Ascending aorta (tissue), 2 donors: ENCODE measurements at places on chromosomes 6 and 20.

DNA sequence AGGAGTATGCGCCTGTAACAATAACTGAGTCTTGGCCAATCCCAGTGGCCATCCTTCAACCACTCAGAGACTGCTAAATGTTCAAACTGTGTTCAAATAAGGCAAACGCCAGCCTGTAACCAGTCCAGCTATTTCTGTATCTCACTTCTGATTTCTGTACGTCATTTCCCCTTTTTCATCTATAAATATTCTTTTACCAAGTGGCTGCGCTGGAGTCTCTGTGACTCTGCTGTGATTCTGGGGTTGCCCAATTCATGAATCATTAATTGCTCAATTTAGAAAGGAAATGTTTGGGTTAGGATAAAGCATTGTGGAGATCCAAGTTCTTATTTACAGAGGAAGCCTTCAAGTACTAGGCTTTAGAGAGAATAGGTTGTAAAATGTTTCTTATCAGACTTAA, 89.8 kb upstream of the UST start:
- no peak overlapping the region for H3K4me3 ChIP-seq
- peak overlapping the region; percentile 68 for H3K27ac ChIP-seq
- H3K4me1 ChIP-seq = peaks cover 14% of the 10 kb centered on the region
- no peaks in the 10 kb centered on the region for H3K27me3 ChIP-seq

DNA sequence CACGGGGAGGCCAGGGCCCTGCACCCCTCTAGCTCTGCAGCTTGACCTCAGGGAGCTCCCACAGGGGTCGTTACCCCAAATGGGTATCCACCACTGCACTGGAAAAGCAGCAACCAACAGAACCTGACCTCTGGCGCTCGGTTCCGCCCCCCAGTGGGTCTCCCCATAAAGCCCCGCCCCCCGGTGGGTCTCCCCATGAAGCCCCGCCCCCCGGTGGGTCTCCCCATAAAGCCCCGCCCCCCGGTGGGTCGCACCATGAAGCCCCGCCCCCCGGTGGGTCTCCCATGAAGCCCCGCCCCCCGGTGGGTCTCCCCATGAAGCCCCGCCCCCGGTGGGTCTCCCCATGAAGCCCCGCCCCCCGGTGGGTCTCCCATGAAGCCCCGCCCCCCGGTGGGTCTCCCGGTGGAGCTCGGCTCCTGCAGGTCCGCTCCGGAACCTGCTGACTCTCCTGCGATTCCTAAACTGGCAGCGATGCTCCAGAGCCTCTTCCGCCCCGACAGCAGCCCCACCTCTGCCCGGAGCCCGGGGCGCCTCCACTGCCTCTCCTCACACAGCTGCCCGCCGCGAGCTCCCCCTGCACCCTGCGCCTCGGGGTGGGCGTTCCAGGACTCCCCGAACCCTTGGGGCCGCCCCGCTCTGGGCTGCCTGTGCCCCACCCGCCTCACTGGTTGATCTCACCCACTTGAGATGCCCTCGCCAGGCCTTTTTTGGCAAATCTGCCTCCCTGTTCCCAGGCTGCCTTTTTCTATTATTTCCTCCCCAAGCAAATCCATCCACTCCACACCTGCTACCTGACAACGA, 12.1 kb downstream of the SLC2A4RG start:
- H3K27ac ChIP-seq = no peak overlapping the region
- no peak for DNase-seq
- no peak overlapping the region for H3K4me3 ChIP-seq
- no peaks in the 10 kb centered on the region for H3K4me1 ChIP-seq
- no peaks in the 10 kb centered on the region for H3K36me3 ChIP-seq

GRCh38 chr20:50930139-50930975, 880 bp downstream of the ADNP start:
- no peak for DNase-seq
- peak overlapping the region; percentile 98 for H3K4me3 ChIP-seq
- peaks cover 14% of the 10 kb centered on the region for H3K36me3 ChIP-seq
- peak overlapping the region; percentile 99 for H3K27ac ChIP-seq
- no peaks in the 10 kb centered on the region for H3K27me3 ChIP-seq

- no peak for DNase-seq
- peaks cover 22% of the 10 kb centered on the region for H3K4me1 ChIP-seq
- peaks cover 9% of the 10 kb centered on the region for H3K36me3 ChIP-seq
- no peaks in the 10 kb centered on the region for H3K27me3 ChIP-seq
- H3K4me3 ChIP-seq = no peak overlapping the region
- peak overlapping the region; percentile 77 for H3K27ac ChIP-seq
Measured at GRCh38 chr6:36851626-36852025, 12.4 kb upstream of the CPNE5 start.

DNA sequence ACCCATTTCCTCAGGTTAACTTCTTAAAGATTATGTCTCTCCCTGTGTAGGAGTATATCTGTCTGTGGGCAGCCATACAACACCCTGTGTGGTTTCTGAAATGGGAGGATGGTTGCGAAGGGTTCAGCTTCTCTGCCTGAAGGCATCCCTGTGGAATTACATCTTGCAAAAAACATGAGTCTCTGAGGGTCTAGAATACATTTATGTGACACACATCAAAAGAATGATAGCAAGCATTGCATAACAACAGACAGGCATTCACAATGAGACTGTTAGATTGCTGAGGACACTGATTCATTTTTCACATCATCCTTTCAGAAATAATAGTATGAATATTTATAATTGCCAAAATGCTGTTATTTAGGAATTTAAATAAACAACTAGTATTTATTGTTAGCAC, 670.9 kb downstream of the HTR1B start:
- H3K27me3 ChIP-seq = no peaks in the 10 kb centered on the region
- no peaks in the 10 kb centered on the region for H3K36me3 ChIP-seq
- no peak for DNase-seq

- no peak overlapping the region for H3K27ac ChIP-seq
- H3K36me3 ChIP-seq = no peaks in the 10 kb centered on the region
- DNase-seq = no peak
- H3K4me3 ChIP-seq = no peak overlapping the region
Measured at GRCh38 chr20:62040381-62040922, 25.2 kb downstream of the TAF4 start.

DNA sequence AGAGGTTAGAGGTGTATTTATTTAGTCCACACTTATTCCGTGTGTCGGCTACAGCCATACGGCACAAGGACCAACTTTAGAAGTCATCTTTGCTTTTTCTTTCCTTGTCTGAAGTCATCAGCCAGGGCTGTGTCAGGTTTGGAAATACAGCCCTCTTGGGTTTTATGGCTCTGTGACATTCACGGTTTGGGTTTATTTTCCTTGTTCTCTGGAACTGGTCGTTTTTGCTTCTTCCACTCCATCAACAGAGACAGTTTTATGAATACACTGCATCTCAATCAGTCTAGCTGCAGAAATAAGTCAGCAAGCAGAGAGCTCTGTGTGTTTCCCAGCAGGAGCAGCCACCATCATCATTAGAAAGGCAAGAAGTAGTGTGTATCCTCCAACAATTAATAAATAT, 132.5 kb downstream of the TBC1D7 start:
- H3K4me3 ChIP-seq = no peak overlapping the region
- H3K4me1 ChIP-seq = peaks cover 4% of the 10 kb centered on the region
- no peak for DNase-seq
- H3K36me3 ChIP-seq = peaks cover 3% of the 10 kb centered on the region
- no peak overlapping the region for H3K27ac ChIP-seq

- H3K4me1 ChIP-seq = no peaks in the 10 kb centered on the region
- no peak overlapping the region for H3K27ac ChIP-seq
- DNase-seq = no peak
- H3K27me3 ChIP-seq = no peaks in the 10 kb centered on the region
- peaks cover 69% of the 10 kb centered on the region for H3K36me3 ChIP-seq
Measured at GRCh38 chr20:25468126-25469075, 60.9 kb downstream of the GINS1 start.

DNA sequence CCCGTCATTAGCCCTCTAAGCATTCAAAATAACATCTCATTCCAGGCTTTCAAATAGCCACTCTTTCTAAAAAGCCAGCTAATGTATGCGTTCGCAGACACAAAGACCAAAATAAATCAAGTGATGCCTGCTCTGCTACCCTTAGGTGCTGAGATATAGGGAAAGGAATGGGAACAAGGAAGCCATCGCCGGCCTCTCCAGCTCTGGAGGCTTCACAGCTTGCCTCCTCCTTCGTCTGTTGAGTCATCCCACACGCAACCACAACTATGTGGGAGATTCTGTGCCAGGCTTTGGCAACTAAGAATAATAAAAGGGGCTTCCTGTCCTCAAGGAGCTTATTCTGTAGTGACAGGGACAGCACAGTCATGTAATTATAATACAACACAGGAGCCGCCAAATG, 27.3 kb upstream of the SLC22A23 start:
- H3K27ac ChIP-seq = no peak overlapping the region
- H3K4me3 ChIP-seq = no peak overlapping the region
- H3K4me1 ChIP-seq = no peaks in the 10 kb centered on the region
- DNase-seq = no peak
- no peaks in the 10 kb centered on the region for H3K36me3 ChIP-seq

DNA sequence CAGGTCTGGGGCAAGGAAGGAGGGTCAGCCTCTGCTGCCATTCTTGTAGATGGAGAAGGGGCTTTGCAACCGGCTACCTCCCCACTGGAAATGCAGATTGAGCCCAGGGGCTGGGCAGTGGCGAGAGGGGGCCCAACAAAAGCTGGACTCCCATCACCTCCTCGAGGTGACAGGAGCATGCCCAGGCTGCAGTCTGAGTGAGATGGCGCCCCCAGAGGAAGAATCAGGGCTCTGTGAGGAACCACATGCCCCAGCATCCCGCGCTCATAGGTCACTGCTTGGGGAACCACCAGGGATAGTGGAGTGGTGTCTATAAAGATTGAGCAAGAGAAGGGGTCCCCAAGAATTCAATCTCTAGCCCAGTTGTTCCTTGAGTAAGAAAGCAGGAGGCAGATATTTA, 31.6 kb upstream of the NEDD9 start:
- no peak for DNase-seq
- no peaks in the 10 kb centered on the region for H3K36me3 ChIP-seq
- H3K27ac ChIP-seq = peak overlapping the region; percentile 71
- H3K27me3 ChIP-seq = no peaks in the 10 kb centered on the region

- H3K27ac ChIP-seq = no peak overlapping the region
- H3K27me3 ChIP-seq = no peaks in the 10 kb centered on the region
- no peaks in the 10 kb centered on the region for H3K4me1 ChIP-seq
- DNase-seq = no peak
- H3K4me3 ChIP-seq = no peak overlapping the region
Measured at GRCh38 chr6:94668876-94669275, 908.5 kb upstream of the MANEA start.
